Fibroblast of skin of left biceps (primary cell): ENCODE measurements at places on chromosomes 1 and 21.

DNA sequence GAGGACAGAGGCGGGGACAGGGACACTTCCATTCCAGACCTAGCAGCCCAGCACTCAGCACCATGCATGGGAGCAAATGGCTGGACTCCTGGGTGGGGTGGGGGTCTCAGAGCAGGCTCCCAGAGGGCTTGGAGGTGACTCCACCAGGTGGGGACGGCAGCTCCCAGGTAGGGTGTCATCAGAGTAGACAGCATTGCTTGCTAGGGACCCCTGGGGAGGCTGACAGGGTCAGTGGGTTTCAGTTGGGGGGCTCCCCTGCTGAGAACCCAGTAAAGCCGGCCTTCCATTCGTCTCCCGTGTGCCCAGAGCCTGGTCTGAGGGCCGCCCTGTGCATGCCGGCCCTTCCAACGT is 4.8 kb upstream of the GJC2 start:
- DNase-seq: no peak

- no peak for DNase-seq
These were observed 32.7 kb downstream of the ASH1L start for GRCh38 chr1:155529929-155530328.

DNA sequence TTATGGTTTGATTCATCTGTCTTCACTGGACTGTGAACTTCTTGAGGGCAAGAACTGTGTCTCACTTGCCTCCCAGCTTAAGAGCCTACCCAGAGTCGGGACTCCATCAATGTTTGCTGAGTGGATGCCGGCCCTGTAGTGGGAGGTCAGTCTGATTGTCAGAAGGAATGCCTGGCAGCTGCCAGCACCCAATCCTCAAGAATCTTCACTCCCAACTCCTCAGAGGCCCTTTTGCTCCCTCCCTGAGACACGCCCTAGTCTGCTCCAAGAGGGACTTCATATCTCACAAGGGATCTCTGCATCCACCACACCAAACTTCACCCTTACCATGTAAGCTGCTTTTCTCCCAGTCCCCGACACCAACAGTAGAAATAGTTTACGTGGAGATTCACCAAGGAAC is 15.2 kb upstream of the KDM4A start:
- no peak for DNase-seq

GRCh38 chr1:178408871-178409270 is 87.9 kb downstream of the CLEC20A start:
- no peak for DNase-seq

DNA sequence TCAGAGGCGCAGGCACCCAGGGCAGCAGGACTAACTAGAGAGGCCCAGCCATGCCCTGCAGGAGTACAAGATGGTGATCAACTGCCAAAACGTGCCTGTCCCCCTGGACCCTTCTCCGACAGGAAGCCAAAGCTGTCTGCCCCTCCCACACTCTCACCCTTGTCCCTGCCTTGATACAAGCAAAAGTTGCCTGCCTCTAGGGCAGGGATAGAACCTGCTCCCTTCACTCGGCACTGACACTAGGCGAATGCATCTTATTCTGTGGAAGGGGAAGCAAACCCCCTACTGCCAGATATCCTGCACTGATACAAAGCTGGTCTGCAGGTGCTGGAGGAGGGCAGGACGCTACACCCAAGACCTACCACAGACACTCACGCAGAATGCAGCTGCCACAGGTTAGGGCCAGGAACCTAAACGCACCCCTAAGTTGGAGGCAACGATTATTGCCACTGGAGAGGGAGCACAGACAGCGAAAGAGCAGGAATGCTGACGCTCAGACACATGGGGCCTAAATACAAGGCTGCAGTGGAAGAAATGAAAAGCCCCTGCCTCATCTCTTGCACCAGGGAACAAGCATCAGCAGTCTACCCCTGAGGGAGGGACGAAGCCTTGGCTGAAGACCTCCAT is 3.7 kb downstream of the TARBP1 start:
- no peak for DNase-seq

- DNase-seq: no peak
These were observed 682.4 kb downstream of the LTN1 start for GRCh38 chr21:28310171-28310685.

GRCh38 chr21:27528697-27529096 is 561.8 kb upstream of the ADAMTS5 start:
- DNase-seq: no peak

- no peak for DNase-seq
These were observed 18.8 kb upstream of the CASZ1 start for GRCh38 chr1:10814976-10815857.

DNA sequence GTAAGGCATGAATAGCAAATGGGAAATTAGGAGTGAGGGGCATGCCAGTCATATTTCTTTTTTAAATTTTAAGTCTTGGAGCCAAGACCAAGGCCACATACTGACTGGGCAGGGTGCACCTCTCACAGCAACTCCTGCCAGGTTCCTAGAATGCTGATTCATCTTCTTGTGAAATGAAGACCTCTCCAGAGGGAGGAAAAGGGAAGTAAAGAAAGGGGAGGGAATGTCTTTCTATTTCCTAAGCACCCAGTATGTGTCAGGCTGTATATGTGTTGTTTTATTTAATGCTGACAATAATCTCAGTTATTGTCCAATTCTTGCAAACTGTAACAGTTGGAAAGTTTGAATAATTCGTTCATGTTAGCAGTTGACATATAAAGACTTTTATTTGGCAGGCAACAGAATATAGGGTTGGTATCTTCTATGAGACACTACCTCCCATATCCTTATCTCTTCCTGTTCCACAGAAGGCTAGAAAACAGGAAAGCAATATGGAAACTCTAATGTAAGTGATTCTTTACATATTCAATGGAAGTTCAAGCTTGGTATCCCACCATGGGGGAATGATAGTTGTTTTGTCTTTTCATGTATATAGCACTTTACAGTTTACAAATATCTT is 259.1 kb upstream of the USP24 start:
- no peak for DNase-seq

DNA sequence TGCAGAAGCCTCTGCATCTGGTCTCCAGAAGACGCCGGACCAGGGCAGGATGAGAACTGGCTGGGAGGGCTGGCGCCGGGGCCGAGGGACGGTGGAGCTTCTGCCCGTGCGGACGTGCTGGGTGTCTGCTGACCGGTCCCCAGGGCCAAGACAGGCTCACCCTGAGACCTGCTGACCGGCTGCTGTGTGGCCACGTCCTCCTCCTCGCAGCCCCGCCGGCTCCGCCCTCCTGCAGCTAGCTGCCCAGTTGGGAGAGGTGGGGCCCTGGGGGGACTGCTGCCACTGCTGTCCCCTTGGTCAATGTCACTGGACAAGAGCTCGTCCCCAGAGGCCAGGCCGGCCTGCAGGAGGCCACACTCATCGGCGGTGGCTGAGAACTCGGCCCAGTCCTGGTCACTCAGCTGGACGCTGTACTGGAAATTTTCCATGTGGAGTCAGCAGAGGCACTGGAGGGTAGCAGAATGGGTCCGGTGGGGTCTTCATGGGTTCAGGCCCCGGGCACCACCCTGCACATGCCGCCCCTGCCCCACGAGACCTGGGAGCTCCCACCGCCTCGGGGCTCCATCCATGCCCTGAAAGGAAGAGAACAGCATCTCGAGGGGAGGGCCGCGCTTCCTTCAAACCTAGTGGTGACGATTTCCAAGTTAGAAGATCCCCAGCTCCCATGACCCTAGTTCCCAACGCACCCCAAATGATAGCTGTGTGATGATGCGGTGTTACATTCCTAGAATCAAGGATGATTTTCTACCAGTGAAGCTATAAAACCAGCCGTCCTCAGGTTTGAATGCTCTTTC is 1.1 kb downstream of the PERM1 start:
- DNase-seq: no peak

DNA sequence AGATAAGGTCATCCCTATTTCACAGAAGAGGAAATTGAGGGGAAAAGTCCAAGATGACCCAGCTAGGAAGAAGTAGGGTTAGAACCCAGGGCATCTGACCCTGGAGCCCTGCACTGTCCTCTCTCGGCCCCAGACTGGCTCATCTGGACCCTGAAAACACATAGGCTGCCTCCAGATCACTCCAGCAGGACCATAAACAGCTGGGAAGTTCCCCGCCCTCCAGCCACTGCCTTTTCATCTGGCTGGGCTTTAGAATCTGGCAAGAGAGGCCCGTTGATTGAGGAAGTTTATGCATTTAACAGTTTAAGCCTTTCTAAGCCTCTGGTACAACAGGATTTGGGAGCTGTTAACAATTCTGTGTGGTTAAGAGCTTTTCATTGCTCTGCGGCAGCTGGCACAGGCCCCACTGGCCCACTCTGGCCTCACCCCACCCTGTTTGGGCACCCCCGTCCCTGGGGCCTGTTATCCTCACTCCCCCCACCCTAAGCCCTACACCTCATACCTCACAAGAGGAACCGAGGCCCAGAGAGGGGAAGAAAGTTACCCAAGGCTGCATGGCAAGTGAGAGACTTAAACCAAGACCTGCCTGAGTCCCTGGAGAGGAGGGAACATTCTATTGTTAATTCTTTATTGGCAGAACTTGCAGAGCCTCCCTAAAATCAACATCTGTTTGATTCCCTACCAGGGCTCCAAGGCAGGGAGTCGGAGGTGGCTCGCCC is 84.2 kb downstream of the EPHB2 start:
- DNase-seq: no peak

- DNase-seq: no peak
These were observed 22.9 kb upstream of the DISP3 start for GRCh38 chr1:11455967-11456570.

GRCh38 chr1:202329891-202330290 is 11.8 kb downstream of the UBE2T start:
- DNase-seq: no peak

GRCh38 chr1:4655674-4656532 is 1.5 kb downstream of the AJAP1 start:
- DNase-seq: peak; percentile 23

DNA sequence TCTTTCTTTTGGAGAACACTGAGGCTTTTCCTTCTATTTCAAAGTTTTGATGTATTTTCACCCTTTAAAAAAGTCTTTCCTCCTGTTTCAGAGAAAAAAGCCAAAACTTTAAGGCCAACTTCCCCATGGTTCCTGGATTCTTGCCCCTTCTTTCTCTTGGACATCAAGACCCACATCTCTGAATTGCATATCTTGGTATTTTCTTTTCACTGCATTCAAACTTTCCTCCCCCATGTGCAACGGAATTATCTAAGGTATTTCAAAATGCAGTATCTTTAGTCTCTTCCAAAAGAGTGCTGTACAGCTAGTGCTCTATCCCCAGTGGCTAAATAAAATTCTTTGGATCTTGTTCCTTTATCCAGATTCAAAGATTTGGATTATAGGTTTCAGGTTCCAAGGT is 81.1 kb upstream of the TSPAN2 start:
- no peak for DNase-seq

- peak; percentile 9 for DNase-seq
These were observed 65.3 kb downstream of the ZNF697 start for GRCh38 chr1:119582801-119583200.

- no peak for DNase-seq
These were observed 267.8 kb upstream of the RUNX1 start for GRCh38 chr21:35316933-35317332.

DNA sequence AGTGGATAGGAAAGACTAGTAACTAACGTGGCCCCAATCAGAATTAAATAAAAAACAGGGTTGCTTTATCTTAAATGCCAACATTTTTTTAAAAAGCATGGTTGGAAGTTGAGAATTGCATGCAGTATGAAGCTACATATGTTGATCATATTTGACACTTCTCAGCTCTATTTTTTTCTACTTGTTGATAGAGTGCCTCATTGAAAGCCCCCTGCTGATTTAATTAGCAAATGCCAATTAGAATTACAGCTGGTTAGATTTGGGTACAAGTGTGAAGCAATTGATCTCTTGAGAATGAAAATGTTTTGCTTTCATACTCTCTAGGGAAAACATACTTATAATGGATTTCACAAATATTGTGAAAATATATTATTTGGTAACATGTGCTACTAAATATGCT is 40.5 kb downstream of the CHD1L start:
- DNase-seq: no peak

- DNase-seq: no peak
These were observed 14.7 kb upstream of the AQP10 start for GRCh38 chr1:154306151-154306550.

DNA sequence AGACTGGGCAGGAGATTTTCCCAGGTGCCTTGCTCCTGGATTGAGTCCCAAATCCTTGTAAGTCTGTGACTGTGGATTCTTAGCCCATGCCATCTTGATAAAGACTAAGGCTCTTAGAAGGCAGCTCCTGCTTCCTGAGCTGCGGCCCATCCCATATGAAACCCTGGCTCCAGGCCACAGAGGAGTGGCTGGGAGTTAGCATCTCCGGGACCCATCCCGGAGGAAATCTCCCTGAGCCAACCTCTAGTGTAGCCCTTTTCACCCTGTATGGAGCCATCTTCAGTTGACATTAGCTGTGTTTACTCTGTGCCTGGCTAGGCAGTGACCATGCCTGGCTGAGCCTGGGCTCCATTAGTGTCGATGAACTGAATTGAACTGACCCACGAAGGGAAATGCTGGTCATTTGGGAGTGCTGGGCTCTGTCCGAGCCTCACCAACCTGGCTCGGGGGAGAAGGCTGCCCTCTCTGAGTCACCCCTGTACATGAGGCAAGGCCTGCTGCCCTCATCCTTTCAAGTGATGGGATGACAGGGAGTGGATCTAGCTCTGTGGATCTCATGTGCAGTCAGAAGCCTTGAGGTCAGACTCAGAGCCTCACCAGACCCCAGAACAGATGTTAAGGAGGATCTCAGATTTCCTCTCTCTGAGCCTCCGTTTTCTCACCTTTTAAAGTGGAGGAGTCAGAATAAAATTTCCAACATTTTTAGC is 37.5 kb downstream of the LGR6 start:
- DNase-seq: no peak

GRCh38 chr1:200729863-200730262 is 8.8 kb upstream of the CAMSAP2 start:
- DNase-seq: no peak

- no peak for DNase-seq
These were observed 113.0 kb upstream of the SLC25A33 start for GRCh38 chr1:9426291-9426711.

GRCh38 chr1:4305526-4306301 is 348.7 kb upstream of the AJAP1 start:
- DNase-seq: no peak

DNA sequence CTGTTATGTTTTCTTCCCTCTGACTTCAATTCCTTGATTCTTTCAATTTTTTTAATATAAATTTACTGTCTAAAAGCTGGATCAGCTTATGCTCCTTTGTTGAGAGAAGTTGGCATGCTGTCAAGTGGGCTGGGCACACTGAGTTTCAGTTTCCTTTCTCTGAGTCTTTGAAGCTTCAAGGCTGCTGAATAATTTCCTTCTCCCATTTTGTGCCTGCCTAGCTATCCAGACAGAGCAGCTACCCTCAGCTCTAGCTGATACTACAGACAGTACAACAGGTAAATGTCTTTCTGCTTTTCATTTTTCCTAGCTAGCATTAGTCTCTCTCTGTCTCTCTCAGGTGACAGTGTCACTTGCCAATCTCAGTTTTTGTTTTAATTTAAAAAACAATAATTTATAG is at the start of gene IFI44:
TSS of gene IFI44 (plus strand) at position 204 of the 400 bp plus-strand sequence. CDS start 365 bp downstream, outside the sequence.
- DNase-seq: peak; percentile 65

DNA sequence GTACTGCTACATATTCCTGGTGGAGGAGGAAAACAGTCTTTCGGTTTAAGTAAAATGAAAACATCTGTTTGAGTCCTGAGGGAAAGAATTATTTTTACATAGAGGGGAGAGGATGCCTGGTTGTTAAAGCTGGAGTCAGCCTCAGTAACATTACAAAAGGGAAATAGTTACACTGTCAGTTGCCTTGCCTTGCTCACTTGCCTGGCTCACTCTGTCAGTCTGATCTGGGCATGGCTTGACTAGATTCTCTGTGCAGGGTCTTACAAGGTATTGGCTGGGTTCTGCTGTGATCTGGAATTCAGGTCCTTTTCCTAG is 8.4 kb upstream of the UBE2U start:
- peak; percentile 42 for DNase-seq

GRCh38 chr1:154669464-154670282 is 61.7 kb upstream of the ADAR start:
- DNase-seq: peak; percentile 16

- DNase-seq: no peak
These were observed 16.5 kb downstream of the VSIG8 start for GRCh38 chr1:159845751-159846629.
